Endothelial cell of umbilical vein (primary cell): ENCODE measurements at places on chromosomes 16 and 17. TPM values are rescaled to one million over a fixed set of nuclear protein-coding genes. Genes with fewer than 3 reads are reported as not detected.

SOX9 gene
- total RNA-seq = not detected in 2 replicates

TUBB3 gene
- total RNA-seq = 164 and 215 TPM in 2 replicates

GRCh38 chr16:67383284-67383683, 10.0 kb downstream of the TPPP3 start:
- no peak overlapping the region for H3K4me3 ChIP-seq
- no peaks in the 10 kb centered on the region for H3K36me3 ChIP-seq
- no peaks in the 10 kb centered on the region for H3K27me3 ChIP-seq
- no peak for DNase-seq

DNA sequence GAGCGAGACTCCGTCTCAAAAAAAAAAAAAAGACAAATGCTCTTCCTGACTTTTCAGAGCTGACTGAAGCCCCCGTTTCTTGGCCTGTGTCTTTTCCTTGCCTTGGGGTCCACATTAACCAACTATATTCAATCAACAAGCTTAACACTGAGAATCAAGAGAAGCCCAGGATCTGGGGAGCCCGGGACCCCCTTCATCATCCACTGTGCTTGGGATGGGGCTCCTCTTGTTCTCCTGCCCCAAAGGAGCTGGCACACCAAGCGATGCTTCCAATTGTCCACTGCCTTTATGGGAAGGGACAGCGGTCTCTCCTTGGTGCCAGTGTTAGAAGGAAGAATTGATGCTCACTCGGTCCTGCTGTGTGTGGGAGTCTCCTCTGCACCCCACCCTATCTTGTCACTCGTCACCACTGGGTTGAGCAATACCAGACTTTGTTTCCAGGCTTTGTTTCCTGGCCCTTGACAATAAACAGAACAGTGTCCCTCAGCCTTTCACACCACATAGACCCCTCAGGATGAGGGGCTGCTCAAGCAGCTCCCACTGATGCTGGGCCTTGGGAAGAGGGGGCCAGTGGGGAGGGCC, 146.7 kb downstream of the KCNJ12 start:
- H3K4me3 ChIP-seq = no peak overlapping the region
- H3K27ac ChIP-seq = no peak overlapping the region
- H3K36me3 ChIP-seq = no peaks in the 10 kb centered on the region

DNA sequence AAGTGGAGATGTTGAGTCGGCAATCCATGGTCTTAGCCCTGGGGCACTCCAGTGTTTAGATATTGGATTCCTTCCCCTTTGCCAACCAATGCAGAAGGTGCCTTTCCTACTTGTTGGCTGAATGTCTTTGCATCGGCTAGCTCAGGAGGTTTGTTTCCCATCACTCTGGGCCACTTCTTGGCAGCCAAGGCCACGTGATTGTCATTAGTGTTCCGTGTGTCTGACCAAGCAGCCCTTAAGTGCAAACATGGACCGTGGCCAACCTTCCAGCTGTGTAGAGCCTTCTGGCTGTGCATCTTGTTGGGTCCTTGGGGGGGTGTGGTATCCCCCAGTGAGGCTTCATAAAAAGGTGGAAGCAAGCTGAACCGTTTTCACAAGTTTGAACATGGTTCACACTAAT, 66.0 kb downstream of the GNAO1 start:
- no peaks in the 10 kb centered on the region for H3K36me3 ChIP-seq
- DNase-seq = no peak
- H3K4me3 ChIP-seq = no peak overlapping the region
- H3K4me1 ChIP-seq = no peaks in the 10 kb centered on the region
- no peak overlapping the region for H3K27ac ChIP-seq

- H3K4me3 ChIP-seq = no peak overlapping the region
- H3K36me3 ChIP-seq = peaks cover 19% of the 10 kb centered on the region
- DNase-seq = no peak
- H3K27me3 ChIP-seq = no peaks in the 10 kb centered on the region
These were observed 1.6 kb downstream of the SENP3 start for GRCh38 chr17:7563115-7563869.

DNA sequence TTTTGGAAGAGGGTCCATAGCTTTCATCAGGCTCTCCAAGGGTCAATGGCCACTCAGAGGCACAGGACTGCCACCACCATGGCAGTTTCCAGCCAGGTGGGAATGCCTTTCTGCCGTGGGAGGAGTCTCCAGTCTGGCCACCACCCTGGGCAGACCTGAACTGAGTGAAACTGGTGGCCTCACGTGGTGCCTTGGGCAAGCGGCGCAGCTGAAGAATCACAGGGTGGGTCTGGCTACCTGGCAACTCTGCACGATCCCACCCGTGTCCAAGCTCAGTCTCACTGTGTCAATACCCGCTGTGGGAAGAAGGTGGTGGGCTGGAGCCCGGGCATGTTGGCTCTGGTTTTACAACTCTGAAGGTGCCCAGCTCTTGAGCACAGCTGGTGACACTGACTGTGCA, 31.8 kb downstream of the VAC14 start:
- DNase-seq = no peak
- H3K27me3 ChIP-seq = no peaks in the 10 kb centered on the region
- no peak overlapping the region for H3K4me3 ChIP-seq
- no peaks in the 10 kb centered on the region for H3K4me1 ChIP-seq
- no peak overlapping the region for H3K27ac ChIP-seq

GRCh38 chr17:81509972-81510784, 2.4 kb downstream of the ACTG1 start:
- peak; percentile 27 for DNase-seq
- no peaks in the 10 kb centered on the region for H3K27me3 ChIP-seq
- H3K27ac ChIP-seq = no peak overlapping the region
- peaks cover 20% of the 10 kb centered on the region for H3K4me1 ChIP-seq
- H3K4me3 ChIP-seq = peak overlapping the region; percentile 78
